Uterus (tissue), 4 donors: ENCODE measurements at places on chromosomes 7 and 10.

- no peak for DNase-seq
Observed at GRCh38 chr7:154879629-154880028, 123.3 kb downstream of the PAXIP1 start.

GRCh38 chr10:112613620-112614019 lies 166.6 kb downstream of the VTI1A start:
- no peak for DNase-seq

GRCh38 chr10:1635340-1635739 lies 102.0 kb downstream of the ADARB2 start:
- no peak for DNase-seq

DNA sequence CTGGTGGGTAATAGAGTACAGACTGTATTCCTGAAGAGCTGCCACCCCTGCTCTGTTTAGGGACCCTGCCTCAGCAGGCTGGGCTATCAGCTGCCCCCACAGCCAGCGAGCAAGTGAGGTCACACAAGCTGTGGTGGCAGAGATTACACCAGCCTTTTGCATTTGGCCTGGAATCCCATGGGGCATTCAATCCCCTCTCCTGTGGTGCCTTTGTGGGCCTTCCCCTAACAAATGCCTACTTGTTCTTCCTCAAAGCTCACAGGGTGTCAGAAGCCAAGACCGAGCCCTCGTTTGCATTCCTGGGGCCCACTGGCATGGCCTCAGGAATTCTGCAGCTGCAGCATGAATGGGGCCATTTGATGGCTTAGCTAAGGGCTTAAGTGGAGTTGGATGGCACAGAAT lies 212.7 kb upstream of the PHYHIPL start:
- DNase-seq: no peak

GRCh38 chr10:25811052-25811685 lies 122.9 kb upstream of the MYO3A start:
- no peak for DNase-seq

- DNase-seq: peak; percentile 68
Observed at GRCh38 chr10:115092555-115093285, 445 bp upstream of the ATRNL1 start.

GRCh38 chr7:6212008-6212407 lies 60.4 kb downstream of the CYTH3 start:
- DNase-seq: no peak

GRCh38 chr10:116470768-116471415 lies 43.2 kb downstream of the PNLIPRP3 start:
- no peak for DNase-seq

DNA sequence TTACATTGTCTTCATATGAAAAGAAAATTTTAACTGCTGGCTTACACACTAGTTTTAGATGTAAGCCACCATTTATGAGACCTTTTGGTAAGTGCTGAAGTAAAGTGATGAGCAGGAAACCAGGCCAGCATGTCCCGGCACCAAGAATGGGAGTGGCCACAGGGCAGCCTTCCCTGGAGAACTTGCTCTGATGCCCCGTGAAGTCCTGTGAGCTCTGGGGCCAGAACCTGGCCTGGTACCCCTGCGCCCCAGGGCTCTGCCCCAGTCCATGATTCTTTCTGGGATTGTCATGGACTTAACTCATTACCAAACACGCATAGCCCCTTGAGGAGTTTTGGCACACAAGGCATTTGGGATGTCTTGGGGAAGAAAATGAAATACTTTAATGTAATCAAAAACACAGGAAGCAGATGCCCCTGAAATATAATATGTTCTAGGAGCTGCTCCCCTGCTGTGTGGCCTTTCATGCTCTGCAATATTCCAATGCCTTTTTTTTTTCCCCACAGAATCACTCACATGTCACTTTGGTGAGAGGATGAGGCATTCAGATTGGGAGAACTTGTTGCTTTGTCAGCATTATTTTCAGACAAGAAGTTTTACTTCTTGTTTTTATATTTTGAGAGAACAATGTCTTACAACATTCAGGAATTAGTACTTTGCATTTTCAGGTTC lies 53.1 kb upstream of the CXCL12 start:
- no peak for DNase-seq

- no peak for DNase-seq
Observed at GRCh38 chr10:20659225-20659624, 237.9 kb downstream of the NEBL start.

DNA sequence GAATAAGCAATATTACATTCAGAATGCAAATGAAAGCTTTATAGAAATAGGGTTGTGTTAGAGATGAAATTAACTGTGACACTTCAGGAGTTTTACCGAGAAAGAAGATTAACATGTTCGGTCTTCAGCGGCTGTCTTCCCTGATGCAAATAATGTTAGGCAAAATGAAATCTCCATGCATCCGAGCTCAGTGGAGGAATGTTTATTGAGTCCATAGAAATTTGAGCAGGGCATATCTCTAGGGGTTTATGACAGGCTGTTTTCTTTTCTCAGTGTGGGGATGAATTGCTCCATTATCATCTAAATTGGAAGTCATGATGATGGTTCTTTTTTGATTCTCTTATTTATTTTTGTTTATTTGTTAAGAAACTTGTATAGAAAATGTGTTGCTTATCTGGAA lies 31.7 kb downstream of the DYNC1I1 start:
- no peak for DNase-seq

- no peak for DNase-seq
Observed at GRCh38 chr7:26278770-26279169, 12.9 kb upstream of the SNX10 start.

GRCh38 chr10:60816628-60817397 lies 38.5 kb downstream of the CDK1 start:
- DNase-seq: peak; percentile 49

GRCh38 chr10:131653140-131653539 lies 247.7 kb upstream of the PPP2R2D start:
- DNase-seq: no peak

- no peak for DNase-seq
Observed at GRCh38 chr10:22623633-22624253, 90.6 kb downstream of the PIP4K2A start.

DNA sequence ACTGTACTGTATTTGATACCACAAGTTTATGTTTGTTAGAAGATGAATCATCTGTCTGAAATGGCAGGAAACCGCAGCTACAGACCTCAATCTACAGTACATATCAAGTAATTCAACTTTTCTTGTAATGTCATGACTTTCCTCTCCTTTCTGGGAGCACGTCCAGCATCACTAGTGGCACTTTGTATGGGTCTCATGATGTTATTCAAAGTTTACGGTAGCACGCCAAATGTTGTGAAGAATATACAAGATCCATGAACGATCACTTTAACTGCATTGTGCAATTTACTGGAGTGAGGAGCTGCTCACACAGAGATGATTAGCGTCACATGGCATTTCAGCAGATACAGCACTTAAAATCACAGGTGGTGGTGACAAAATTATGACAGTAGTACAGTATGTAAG lies 257.8 kb upstream of the GNAI1 start:
- DNase-seq: no peak

GRCh38 chr7:6032167-6032566 lies 991 bp downstream of the ANKRD61 start:
- no peak for DNase-seq

DNA sequence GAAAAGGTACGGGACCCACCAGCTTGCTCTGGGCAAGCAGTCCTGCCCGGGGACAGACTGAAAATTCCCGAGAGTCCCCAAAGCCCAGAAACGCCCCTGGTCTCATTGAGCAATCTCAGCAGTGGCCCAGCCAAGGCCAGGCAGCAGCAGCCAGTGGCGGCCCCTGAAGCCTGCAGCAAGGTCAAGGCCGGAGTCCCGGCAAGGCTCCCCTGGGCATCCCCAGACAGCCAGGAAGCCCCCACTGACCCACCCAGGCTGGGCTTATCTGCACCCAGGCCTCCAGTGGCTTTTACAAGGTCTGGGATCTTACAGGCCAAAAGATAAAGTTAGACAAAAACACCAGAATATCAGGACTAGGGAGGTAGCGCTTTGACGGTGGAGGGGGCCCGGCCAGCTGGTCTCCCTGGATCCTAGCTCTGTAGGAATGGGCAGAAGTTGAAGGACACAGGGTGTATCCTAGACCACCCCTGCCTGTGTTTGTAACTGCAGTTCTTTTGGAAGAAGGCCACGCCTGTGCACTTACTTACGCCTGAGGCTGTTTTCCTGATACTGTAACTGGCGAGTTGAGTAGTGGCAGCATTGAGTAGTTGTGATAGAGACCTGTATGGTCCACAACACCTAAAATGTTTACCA lies 130.5 kb upstream of the NPS start:
- DNase-seq: no peak

GRCh38 chr7:7653593-7654187 lies 13.1 kb downstream of the UMAD1 start:
- DNase-seq: no peak
